ENCODE measurements at places on chromosomes 7 and 10. TPM values are rescaled to one million over a fixed set of nuclear protein-coding genes. Genes with fewer than 3 reads are reported as not detected.

The AKR1B1 gene
- 85.1 TPM for total RNA-seq

The RSPH10B gene
- not detected for total RNA-seq

The NME8 gene
- not detected for total RNA-seq

The INSYN2A gene
- not detected for total RNA-seq

The STAM gene
- 23.1 TPM for total RNA-seq

The GNAT3 gene
- not detected for total RNA-seq

The AGBL3 gene
- total RNA-seq = 6.7 TPM

The CRYGN gene
- total RNA-seq = 0.91 TPM

The MUC3A gene
- not detected for total RNA-seq

The PHYHIPL gene
- not detected for total RNA-seq

Data from activated naive CD8-positive, alpha-beta T cell treated with anti-CD3 and anti-CD28 coated beads, Interleukin-2, amount 10 ng/mL, durations not matched to agents 7 days and 5 days (primary cell).